Suprapubic skin (tissue), 4 donors: ENCODE measurements at places on chromosomes 16 and 17. TPM values are rescaled to one million over a fixed set of nuclear protein-coding genes. Genes with fewer than 3 reads are reported as not detected.

DNA sequence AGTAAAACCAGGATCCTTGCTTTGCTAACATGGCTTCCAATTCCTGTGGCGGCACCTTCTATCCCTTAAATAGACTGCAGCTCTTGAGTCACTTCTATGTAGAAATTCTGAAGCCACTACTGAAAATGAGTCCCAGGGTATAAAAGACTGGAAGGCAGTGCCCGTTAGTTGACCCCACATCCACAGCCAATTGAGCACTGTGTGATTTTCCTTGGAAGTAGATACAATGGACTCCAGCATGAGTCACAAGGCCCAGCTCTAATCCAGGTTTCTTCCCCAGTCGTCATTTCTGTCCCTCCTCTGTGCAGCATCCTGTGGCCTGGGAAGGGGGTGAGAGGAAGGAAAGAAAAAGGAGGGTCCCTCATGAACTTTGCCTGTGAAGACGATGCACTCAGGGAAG is 69.5 kb downstream of the HLF start:
- DNase-seq: no peak

DNA sequence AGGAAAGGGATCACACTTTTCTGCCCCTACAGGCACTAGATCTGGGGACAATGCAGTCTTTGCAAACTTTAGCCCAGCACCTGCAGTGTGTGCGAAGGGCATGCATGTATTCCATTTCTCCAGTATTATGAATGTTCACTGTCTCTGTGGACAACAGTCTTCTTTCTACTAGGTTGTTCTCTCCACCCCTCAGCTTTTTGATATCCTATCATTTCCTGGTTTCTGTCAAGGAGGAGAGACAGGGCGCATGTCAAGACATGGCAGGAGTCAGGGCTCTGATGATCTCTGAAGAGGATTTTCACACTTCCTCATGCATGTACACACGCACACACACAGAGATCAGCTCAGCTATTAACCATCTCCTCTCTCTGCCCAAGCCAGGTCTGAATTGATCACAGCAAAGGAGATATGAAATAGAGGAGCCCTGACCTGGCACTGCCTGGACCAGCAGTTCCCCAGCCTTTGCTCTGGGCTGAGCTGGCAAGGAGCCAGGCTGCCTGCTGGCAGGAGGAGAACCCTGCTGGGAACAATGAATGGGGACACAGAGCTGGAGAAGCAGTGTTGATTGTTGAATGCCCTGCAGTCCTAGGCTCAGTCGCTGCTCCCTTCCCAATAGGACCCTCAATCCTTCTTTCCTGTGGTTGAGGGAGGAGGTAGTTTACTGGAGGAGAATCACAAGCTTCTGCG is 2.6 kb downstream of the GPR179 start:
- no peak for DNase-seq

- DNase-seq: no peak
These were observed at the start of the genes CCDC78 and HAGHL for GRCh38 chr16:726438-727290. TSS of gene CCDC78 (minus strand) at chr16:726443. CDS start at chr16:726367, 76 bp downstream. TSS of gene HAGHL (plus strand) at chr16:727106. CDS start at chr16:727510, 404 bp downstream.

The IL21R gene
- total RNA-seq: 0.08 TPM

- DNase-seq: no peak
These were observed 37.0 kb downstream of the EMP2 start for GRCh38 chr16:10543231-10543977.

DNA sequence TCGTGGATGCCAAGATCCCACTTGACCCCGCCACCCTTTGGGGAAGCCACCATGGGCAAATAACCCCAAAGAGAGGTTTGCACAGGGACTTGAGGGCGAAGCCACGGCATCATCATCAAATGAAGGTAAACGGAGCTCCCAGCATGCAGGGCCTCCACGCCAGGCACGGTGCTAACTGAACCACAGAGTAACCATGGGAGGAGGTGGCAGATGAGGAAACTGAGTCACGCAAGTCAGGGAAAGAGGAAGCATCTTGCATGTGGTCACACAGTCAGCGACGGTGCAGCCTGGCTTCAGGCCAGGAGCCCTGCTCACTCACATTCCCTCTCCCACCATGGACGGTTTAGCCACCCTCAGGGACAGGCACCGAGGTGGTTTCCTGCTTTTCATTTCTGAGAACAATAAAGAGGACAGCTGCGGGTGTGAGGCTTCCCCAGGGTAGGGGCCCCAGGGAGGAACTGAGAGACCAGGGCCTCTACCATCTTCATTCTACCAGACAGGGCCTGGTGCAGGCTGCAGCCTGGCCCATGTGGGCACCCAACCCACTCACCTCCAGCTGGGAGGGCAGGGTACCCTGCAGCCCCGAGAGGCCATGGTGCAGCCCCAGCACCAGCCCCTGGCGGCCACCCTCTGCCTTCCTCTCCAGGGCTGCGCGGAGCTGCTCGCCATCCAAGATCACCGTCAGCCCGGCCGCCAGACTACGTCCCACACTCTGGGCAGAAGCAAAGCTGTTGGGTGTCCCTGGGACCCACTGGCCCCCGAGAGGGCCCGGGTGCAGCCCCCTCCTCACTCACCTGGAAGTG is 78.3 kb downstream of the RMI2 start:
- no peak for DNase-seq

The C17orf100 gene
- total RNA-seq: 2.8 TPM
